SJSA1 (cell line): ENCODE measurements at places on chromosomes 5 and 9.

- DNase-seq: no peak
These were observed 81.7 kb downstream of the ADAMTS19 start for GRCh38 chr5:129541648-129542251.

DNA sequence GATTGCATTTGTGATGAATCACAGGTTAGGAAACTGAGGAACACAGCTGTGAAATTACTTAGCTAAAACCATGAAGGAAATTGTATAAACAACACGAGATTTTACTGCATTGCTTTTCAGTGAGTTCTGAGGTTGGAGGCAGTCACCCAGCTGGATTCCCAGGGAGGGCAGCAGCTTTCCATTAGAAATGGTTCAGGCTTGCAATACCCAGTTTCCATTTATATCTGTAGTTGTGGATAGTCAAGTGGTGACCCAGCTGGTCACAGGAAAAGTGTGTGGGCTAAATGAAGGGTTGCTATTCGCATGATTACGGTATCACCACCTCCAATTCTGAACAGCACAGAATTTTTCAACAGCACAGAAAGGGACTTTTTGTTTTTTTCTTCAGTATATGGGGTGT, 34.3 kb upstream of the SPATA31D4 start:
- DNase-seq: no peak

- DNase-seq: no peak
These were observed 350 bp upstream of the SLC25A46 start for GRCh38 chr5:110738503-110738811.

DNA sequence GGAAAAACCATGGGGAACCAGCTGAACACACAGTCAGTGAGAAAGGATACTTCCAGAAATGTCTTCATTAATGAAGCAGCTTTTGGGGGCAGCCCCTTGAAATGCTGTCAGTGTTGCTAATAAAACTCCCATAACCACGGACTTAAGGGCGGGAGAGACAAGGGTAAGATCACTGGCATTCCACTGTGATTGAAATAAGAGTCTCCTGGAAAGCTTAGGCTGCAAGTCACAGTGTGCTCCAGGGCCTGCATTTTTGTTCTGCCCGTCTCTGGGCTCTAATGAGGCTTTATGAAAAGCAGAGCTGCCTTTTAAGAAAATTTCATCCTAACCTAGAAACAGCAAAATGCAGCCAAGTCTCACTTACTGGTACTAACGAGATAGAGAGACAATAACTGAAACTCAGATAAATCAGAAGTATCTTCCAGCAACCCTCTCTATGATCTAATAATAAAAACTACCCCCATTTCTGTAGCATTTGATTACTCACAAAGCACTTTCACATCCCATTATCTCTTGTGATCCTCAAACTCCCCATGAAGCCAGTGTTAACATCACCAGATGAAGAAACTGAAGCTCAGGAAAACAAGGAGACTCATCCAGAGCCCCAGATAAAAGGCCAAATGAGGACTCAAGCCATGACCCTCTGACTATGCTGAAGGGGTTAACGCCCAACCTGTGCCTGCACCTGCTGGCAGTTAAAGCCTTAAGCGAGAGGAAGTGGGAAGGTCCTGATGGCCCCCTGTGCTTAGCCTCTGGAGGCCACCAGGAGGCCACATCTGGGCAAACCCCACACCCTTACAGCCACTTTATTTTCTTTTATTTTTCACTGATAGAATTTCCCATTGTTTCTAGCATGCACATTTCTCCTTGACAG, 37.5 kb downstream of the SPOCK1 start:
- no peak for DNase-seq

DNA sequence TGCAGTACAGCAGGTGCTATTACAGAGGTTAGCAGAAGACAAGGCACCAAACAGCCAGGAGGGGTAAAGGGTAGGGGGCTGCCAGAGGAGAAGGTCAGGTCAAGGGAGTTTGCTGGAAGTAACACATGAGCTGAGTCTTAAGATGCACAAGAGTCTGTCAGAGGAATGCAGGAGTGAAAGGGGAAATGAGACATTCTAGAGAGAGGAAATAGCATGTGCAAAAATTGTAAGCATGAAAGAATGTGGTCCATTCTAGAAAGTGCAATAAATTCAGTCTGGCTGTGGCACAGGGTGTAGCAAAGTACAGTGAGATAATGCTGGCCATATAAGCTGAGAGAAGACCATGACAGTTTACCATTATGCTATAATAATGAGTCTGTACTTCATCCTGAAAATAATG, 6.6 kb downstream of the GOLGA1 start:
- DNase-seq: no peak

DNA sequence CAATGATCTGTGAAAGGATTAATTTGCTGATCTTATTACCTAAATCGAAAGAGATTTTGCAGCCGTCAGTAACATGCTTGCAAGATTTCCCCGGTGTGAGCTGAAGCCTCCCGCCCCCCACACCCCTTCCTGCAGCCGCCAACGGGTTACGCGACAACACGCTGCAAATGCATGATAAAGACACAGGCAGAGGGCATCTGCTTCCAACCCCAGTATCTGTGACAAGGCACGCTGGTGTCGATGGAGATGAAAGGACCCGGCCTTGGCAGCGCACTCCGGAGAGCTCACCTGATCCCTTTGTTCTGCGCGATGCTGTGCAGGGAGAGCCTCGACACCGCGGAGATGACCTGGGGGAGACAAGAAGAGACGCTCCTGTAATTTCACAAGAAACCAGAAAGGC, 122.9 kb upstream of the SARDH start:
- DNase-seq: no peak

DNA sequence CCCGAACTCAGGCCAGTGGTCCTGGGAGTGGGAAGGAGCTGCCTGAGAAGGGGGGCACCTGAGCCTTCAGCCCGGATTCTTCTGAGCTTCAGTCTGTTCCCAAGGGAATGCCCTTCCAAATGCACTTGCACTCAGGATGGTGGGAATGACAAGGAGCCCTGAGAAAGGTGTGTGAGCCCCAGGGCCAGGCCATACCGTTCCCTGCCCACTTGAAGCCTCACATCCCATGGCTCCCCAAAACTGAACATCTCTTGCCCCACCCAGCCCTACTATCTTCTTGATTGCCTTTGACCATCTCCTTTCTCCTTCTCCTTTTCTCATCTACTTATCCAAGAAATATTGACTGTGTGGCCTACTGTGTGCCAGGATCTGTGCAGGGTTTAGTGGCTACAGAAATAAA, 84.4 kb upstream of the HSPA9 start:
- no peak for DNase-seq

DNA sequence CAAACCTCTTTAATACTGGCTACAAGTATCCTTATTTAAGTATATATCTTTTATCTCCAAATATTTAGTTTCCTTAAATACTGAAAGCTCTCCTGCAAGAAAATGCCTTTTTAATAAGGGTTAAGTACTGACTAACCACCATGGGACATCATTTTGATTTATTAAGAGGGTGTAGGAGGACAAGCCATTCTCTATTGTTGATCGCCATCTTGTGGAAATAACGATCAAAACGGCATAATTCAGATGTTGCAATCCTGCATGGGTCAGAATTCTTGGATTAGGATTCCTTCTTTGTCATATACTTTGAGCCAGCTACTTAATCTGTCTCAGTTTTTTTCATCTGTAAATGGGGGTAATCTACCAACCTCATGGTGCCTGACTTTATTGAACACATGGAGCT, 28.7 kb upstream of the C5orf46 start:
- peak; percentile 64 for DNase-seq

GRCh38 chr5:135214897-135215616, 181.0 kb upstream of the PITX1 start:
- DNase-seq: peak; percentile 40

GRCh38 chr5:143506836-143507552, 103.5 kb upstream of the NR3C1 start:
- peak; percentile 75 for DNase-seq

- no peak for DNase-seq
These were observed 171.6 kb downstream of the FAM174A start for GRCh38 chr5:100706776-100707175.

DNA sequence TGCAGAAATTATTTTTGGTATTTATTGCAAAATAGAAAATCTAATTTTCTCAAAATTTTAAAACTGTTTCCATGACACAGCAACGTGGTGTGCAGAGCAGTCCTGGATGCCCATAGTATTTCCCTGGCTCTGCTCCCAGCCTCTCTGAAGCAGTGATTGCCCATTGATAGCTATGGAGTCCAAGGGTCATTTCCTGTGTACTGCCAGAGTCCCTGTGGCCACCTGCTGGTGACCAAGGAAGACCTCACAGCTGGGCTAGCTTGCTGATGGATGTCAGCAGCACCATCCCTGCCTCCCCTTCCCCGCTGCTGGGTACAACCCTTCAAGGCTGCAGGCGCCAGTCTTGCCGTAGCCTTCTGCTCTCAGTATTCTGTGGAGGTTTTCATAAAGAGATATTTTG, 184.1 kb downstream of the DIRAS2 start:
- DNase-seq: no peak

DNA sequence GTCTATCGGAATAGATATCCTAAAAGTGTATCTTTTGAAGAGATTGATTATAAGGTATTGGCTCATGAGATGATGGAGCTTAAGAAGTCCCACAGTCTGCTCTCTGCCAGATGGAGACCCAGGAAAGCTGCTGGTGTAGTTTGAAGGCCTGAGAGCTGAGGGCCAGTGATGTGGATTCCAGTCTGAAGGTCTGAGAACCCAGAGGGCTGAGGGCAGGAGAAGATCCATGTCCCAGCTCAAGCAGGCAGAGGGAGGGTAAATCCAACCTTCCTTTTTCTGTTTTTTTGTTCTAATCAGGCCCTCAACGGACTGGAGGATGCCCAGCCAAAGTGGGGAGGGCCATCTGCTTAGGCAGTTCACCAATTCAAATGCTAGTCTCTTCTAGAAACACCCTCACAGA, 11.0 kb upstream of the ABL1 start:
- DNase-seq: no peak
